NCI-H187 (cell line): ENCODE measurements at places on chromosomes 12 and 14.

DNA sequence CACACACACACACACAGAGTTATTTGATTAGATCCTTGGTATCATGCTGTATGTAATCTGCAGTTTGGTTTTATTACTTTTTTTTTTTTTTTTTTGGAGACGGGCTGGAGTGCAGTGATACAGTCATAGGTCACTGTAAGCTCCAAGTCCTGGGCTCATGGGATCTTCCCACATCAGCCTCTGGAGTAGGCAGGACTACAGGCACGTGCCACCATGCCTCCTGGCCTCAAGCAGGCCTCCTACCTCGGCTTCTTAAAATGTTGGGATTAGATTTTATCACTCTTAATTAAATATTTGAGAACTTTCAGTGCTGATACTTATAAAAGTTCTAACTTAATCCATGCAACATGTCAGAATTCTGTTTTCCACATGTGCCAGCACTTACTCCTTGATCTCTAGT is 31.3 kb upstream of the PSEN1 start:
- DNase-seq: no peak

- DNase-seq: no peak
Observed at GRCh38 chr14:78335531-78335930, 165.4 kb downstream of the NRXN3 start.

DNA sequence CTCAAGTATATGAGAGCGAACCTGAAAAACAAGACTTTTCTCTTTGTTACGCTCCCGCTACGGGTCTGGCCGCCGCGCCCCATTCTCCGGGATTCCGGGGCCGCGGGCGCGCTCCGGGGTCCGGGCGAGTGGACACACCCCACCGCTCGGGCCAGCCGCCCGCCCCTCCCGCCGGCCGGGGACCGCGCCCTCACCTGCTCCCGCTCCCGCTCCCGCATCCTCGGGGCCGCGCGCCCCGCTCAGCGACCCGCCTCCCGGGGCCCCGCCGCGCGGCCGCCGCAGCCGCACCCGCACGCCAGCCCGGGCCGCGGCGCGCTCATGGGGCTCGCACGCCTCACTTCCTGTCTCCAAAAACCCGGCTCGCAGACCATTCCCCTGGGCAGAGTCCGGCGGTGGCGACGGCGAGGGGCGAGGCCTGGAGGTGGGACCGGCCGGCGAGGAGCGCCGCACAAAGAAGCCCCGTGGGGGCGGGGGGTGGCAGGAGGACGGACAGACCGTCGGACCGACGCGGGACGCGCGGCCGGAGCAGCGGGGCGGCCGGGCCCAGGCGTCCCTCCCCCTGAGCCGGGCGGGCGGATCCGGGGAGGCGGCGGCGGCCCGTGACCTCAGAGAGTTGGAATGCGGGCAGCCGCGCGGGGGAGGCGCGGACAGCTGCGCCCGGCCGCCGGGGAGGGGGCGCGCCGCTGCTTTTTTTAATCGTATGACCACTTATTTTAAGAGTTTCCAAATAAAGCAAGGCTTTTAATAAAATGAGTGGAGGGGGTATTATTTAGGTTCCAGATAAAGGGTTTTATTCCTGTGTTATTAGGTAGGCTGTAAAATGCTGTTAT is at the start of gene PTPN21:
Gene PTPN21 (minus strand): TSS at position 551 of the 830 bp plus-strand sequence. CDS start 4,590 bp downstream, outside the sequence.
- DNase-seq: no peak

- DNase-seq: no peak
Observed at GRCh38 chr12:24770334-24770733, 178.6 kb downstream of the BCAT1 start.

GRCh38 chr14:22387776-22388241 is 201.2 kb downstream of the DAD1 start:
- no peak for DNase-seq

DNA sequence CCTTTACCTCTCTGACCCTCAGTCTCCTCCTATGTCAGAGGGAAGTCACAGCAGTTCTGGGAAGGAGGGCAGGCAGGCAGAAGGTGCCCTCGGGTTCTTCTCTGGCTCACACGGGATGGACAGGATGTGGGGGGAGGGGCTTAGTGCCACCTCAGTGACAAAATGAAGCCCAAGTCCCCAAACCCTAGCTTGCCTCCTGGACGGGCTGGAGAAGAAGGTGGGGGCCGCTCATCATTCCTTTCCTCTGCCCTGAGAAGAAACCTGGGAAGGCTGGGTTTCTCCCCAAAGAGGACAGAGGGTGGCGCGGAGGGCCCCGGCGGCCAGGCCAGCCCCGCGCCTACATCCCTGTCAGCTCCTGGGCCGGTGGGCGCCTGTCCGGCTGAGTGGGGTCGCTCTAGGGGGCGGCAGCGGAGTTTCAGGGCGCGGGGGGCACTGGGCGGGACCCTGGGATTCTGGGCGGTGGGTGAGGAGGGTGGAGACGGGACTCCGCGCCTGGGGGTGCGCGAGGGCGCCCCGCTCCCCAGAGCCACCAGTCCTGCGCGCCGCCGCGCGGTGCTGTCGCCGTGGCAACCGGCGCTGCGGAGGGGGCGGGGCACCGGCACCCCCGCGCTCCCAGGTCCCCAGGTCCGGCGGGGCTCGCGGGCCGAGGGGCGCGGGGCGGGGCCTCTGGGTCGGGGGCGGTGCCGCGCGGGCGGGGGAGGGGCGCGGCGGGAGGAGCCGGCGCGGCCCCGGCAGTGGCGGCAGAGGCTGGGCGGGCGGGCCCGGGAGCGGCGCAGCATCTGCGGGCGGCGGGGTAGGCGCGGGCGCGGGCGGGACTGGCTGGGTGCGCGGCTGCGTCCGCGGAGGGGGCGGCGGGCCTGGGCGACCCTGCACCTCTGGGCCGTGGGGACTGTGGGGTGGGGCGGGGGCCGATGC is at the start of gene TMEM121:
Gene TMEM121 (plus strand): TSS at position 723 of the 915 bp plus-strand sequence. CDS start 2,252 bp downstream, outside the sequence.
- DNase-seq: no peak

GRCh38 chr12:52805739-52806138 is 8.2 kb downstream of the KRT4 start:
- DNase-seq: no peak

GRCh38 chr14:55412676-55413075 is 1.0 kb upstream of the ATG14 start:
- no peak for DNase-seq

DNA sequence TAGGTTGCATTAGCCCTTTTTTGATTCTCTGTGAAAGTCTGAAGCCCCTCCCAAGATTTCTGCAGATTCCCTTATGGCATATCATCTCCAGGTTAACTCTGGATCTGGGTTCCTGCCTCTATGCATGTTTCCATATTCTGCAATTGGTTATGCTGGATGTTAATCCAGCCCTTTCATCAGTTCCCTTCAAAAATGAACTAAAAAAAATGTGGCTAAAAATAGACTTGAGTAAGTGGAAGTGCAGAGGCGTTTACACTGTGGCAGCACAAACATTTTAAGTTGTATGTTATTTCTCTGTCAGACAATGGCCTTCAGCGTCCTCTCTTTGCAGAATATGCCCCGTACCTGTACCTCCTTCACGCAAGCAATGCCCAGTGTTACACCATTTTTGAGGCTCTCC is 11.4 kb downstream of the MGST1 start:
- DNase-seq: no peak

DNA sequence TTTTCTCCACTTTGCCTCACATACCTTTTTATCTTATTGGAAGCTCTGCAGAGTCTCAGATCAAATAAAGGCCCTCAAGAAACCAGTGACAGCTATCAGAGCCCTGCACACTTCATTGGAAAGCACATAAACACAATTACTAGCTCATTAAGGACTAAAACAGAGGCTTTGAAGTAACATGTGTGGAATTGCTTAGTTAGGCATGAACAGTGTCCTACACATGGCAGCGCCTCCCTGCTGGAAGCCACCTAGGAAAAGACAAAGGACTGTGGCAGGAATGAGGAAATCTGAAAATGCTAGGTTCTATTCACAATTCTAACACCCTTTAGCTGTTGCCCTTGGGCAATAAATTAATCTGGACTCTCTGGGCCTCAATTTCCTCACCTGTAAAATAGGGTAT is 89.4 kb downstream of the SUDS3 start:
- no peak for DNase-seq

DNA sequence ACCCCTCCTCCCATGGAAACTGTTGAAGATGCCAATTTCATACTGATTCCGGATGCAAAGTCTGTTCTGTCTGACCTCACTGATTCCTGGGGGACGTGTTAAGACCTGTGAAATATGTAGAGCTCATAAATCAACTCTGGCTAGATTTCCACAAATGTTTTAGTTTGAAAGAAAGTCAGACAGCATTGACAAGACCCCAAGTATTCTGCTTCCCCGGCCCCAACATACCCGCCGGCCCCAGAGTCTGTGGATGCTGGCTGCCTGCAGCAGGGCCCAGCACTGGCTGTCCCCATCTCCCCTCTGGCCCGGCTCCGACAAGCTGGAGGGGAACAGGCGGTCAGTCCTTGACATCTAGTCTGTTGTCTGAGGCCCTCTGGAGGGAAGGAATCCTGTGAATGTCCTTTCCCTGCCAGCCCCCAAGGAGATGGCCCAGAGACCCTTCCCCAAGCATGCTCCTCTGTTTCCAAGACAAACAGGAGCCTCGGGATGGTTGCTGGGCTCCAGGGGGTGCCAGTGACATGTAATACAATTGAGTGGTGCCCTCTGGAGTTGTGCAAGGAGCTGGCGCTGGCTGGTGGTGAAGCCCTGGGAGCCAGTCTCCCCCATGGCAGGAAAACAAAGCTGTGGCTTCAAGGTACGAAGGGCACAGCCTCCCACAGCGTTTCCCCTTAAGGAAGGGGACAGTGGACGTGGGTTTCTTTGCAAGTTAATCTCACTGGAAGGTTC is 22.3 kb downstream of the FBLN5 start:
- no peak for DNase-seq

DNA sequence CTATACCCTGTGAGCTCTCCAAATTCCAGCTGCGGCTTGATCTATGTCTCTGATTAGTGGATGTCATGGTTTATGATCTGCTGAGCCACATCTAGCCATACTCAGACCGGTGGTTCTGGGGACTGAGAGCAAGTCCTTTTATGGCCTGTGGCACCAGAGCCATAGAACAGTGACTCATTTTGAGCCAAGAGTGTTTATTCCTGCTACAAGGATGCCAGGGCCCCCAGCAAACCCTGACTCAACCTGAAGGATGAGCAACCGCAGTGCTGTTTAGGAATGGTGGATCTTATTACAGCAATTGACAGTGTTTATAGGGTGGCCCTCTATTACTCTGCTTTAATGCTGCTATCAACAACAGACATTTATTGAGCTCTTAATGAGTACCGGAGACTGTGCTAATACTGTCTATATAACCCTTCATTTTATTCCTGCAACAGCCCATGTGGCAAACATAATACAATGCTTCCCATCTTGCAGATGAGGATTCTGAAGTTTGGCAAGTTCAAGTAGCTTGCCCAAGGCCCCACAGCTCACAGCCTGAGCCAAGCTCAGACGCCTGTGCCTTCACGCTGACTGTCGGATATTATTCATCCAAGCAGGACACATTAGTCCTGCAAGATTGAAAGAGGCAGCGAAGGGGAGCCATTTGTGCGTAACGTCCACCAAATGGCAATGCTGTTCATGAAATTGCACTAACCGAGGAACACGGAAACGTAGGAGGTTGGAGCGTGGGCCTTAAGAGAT is 273.6 kb upstream of the PWP1 start:
- DNase-seq: no peak

- no peak for DNase-seq
Observed at GRCh38 chr14:74018174-74018585, 908 bp downstream of the ENTPD5 start.

- DNase-seq: peak; percentile 34
Observed at GRCh38 chr12:3732901-3733300, 20.0 kb downstream of the CRACR2A start.

DNA sequence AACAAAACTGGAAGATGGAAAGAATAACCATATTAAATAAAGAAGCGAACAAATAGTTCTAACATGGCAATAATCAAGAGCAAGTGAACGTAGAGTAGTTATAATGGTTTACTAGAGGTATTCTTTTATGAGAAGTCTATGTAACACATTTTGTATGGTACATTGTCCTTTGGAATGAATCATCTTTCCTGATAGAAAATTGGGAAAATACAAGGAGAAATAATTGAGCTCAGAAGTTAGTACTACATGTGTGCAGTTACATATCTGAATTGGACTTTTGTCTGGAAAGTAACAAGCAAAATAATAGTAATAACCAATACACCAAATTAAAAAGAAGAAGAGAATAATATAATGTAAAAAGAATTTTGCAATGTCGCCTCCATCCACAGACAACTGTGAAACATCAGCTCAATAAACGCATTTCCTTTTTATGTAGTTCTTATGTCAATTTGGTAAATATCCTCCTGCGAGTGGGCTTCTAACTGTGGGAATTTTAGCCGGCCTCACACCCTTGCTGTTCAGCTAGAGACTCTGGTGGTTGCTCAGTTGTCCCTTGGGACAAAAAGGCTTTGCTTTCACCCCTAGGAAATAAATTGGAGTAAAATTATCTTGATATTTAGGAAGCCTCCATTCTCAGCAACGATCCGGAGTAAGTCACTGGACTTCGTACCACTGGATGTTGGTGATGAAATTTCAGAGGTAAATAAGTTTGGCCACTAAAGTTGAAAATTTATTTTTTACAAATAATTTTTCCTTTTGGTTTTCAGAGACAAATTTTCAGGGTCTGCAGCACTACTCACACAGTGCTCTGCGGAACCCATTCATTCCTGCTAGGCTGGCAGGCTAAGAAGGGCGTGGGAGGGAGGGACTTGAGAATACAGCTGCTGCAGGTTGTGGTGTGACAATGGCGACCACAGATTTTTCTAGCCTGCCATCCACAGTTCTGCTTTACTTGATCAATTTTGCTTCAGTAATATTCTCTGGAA is 1.1 kb upstream of the TUBA1A start:
- DNase-seq: no peak

- no peak for DNase-seq
Observed at GRCh38 chr12:122322501-122322900, 56.2 kb upstream of the VPS33A start.

- no peak for DNase-seq
Observed at GRCh38 chr12:46266382-46266791, 2.5 kb downstream of the SLC38A1 start.

GRCh38 chr12:110015132-110015531 is 15.9 kb downstream of the ANKRD13A start:
- no peak for DNase-seq

GRCh38 chr14:35909665-35910064 is 83.5 kb downstream of the BRMS1L start:
- DNase-seq: no peak

GRCh38 chr14:99177886-99178835 is 93.8 kb downstream of the BCL11B start:
- DNase-seq: no peak

DNA sequence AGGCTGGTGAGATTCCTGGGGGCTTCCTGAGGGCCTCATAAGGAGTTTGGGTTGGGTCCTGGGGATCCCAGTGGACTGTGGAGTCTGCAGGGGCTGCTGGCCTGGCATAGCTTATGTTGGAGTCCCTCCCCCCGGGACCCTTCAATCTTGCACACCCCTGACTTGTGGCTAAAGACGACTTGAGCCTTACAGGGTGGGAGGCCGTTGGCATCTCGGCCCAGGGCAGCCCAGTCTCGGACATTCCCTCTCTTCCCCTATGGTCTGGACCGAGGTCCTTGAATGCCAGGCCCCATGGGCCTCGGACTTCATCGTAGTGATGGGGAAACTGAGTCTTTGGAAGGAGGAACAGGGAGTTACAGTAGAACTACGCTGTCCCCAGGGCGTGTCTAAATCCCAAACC is 12.5 kb downstream of the RTL1 start:
- no peak for DNase-seq

- DNase-seq: no peak
Observed at GRCh38 chr12:74728006-74728405, 190.4 kb downstream of the ATXN7L3B start.
